ENCODE measurements at places on chromosomes 2 and 18.

DNA sequence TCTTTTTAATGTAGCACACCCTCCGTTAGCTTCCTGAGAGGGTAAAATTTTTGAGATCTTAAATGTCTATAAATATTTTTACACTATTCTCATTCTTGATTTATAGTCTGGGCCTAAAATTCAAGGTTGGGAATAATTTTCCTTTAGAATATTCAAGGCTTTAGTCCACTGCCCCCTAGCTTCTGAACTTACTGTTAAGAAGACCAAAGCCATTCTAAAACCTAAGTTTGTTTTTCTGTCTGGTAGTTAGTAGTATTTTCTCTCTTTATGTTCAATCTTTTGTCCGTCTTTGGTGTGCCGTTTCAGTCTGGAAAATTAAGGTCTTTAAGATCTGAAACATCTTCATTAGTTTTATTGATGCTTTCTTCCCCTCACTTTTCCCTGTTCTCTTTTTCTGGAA lies 14.5 kb downstream of the OSBPL6 start:
- DNase-seq, result no peak

DNA sequence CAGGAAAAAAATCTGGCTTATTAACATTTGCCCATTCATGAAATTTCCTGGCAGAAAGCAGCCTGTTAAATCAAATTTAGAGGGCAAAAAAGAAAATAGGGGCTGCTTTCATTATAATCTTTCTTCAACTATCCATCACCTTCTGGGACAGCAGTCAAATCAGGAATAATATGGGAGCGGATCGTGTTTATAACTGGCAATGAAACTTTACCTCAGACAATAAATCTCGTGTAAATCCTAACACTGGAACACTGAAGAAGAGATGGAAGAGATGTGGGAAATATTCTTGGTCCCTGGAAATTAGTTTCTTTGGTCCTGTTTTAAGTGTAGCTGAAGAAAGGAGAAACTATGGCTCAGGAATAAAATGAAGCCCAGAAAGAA lies 77.5 kb upstream of the SERTAD2 start:
- DNase-seq, result no peak

DNA sequence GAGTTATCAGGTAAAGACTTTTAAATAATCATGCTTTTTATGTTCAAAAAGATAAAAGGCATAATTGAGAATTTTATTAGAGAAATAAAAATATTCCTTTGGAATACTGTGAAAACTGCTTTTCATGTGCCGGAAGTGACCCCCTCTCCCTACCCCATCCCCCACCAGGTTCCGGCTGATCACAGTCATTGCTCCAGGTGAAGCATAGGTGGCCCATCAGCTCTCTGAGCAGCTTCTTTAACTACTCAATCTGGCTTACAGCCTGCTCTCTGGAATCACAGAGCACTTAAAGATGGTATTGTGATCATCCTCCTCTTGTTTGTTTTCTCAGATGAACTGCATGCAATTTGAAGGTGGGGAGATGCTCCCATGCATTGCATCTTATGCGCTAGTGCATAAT lies 257.7 kb downstream of the EN1 start:
- no peak for DNase-seq

GRCh38 chr2:177325554-177325953 lies 61.0 kb upstream of the NFE2L2 start:
- DNase-seq, result no peak

- peak; percentile 40 for DNase-seq
These were observed 25.9 kb upstream of the IMPA2 start for GRCh38 chr18:11955239-11956029.

DNA sequence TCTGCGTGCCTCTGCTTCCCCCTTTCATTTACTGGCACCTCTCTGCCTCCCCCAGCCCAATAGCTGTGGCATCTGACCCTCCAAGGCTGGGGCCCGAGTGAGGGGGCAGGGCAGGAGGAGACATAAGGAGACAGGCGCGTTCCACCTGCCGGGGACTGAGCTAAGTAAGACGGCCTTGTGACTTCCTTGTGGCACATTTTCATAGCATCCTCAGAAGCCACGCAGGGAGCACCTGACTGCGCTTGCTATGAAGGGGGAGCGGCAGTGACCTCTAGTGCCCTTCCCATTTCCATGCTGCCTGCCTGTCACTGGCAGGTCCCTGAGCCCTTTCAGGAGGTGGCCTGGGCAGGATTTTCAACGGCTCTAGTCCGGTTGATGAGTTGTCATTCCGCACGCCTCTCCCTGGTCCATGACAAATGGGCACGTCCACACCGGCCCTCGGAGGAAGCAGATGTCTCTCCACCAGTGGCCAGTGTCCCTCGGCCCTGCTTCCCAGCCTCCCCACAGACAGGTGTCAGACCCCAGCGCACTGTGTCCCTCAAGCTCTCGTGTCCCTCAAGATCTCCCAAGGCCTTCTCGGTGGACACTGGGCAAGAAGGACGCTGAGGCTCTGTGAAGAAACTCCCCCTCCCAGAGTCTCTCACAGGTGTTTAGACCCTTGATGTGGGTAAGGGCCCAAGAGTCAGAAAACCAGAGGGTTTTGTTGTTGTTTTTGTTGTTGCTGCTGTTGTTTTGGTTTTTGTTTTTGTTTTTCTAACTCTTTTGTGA lies 42.7 kb downstream of the CYP26B1 start:
- DNase-seq, result no peak

GRCh38 chr2:203543898-203544328 lies 8.8 kb upstream of the RAPH1 start:
- no peak for DNase-seq

GRCh38 chr2:232170396-232170795 lies 208.2 kb upstream of the ALPP start:
- DNase-seq, result no peak

DNA sequence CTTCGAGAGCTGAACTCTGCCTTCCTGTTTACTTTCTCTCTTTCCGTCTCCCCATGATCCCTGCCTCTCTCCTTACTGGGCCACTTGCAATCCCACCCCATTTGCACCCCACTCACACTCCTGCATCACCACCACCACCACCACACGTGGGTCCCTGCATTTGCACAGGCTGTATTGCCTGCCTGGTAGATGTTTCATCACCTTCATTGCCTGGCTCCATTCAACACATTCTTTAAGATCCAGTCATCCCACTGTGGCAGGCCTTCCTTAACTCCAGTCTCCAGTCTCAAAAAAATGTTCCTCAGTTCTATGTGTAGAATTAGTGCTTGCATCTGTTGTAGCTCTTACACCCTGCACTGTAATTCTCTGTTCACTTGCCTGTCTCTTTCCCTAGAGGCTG lies 13.9 kb downstream of the NOSTRIN start:
- DNase-seq, result no peak

GRCh38 chr2:235044501-235045271 lies 92.9 kb downstream of the SH3BP4 start:
- no peak for DNase-seq

DNA sequence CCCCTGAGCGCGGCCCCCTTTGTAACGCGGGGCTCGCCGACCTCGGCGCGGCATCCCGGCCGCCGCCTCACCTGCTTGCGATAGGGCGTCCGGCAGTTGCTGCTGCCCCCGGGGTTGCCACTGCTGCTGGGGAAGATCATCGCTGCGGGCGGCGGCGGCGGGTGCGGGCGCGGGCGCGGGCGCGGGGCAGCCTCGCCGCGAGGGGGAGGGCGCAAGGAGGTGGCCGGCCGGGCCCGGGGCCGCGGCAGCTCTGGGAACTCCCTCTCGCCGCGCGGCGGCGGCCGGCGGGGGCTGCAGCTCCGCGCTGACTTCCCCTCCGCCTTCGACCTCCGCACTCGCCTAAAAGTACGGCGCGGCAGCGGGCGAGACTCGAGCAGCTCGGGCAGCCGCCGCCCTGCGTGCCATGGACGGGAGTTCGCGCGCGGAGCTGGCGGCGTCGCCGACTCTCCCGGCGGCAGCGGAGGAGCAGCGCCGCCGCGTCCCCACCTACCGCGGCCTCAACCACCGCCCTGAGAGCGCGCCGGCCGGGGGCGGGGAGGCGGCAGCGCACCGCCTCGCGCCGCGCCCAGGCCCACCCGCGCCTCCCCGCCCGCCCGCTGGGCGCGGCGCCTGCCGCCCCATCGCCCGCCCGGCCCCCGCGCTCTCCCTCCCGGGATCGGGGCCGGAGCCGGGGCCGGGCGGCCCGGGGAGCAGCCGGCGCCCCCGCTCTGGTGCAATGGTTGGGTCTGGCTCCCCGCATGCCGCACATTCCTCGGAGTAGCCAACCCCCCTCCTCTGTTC lies 86.0 kb downstream of the RBMS1 start:
- DNase-seq, result peak; percentile 46

DNA sequence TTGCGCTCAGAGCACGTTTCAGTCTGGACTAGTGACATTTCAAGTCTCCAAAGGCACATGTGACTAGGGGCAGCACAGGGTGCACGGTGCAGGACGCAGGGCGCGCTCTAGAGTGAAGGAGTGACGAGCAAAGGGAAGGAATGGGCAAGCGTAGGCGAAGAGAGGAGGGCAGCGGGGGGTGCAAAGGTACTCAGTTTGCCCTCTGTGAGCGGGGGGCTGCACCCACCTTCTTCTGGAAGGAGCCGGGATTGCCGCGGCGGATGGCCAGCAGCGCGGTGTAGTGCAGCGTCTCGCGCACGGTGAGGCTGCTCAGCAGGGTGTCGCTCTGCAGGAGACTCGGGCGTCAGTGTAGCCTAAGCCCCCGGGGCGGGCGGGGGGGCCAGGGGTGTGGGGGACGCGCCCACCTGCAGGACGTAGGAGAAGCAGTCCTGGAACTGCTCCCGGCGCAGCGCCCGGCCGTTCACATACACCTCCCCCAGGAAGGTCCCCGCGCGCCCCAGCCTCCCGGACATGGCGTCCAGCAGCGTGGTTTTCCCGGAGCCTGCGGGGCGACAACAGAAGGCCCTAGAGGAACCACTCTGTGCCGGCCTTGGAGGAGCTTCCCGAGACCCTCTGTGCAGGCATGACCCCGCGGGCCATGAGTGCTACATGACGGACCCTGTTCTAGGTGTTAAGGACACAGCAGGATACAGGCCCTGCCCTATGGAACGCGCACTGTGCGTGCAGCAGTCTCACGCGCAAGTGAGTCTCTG lies 6.9 kb downstream of the ABCG5 start:
- DNase-seq, result no peak

DNA sequence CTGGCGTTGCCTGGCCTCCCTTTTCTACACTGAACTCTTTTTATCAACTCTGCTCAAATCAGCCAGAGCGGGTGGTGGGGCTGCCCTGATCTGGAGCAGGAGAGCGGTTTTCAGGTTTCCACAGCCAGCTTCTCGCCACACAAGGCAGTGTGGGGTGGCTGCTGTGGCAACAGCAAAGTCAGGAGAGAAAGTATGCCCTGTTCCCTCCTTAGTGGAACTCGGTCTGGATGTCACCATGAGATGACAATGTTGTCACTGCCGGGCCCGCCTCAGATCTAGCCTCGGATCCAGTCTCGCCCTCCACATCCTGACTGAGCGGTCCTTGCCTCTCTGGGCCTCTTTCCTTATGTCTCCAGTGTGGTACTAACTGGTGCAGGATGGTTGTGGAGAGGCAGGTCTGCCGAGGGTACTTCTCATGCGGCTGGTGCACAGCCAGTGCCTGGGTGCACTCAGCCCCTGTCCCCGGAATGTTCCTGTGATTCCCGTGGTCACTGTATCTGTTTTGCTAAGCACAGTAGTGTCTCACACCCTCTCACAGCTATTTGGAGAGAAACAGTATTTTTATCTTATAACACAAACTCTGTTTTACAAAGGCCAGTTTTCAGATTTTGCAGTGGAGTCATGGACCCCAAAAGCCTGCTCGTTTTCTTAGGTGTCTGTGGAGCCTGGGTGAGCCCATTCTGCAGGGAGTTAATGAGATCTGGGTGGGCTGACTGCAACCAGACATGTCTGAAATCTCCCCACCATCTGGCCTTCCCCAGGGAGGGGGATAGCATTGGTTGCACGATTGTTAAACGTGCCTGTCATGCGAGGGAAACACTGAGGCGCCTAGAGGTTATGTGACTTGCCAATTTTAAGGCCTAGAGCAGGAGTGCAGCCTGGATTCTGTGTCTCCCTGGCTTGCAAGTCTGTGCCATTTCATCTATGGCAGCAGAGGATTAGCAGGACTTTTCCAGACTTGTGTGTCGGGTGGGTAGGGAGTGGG lies 261.1 kb upstream of the AGAP1 start:
- DNase-seq, result no peak

- no peak for DNase-seq
These were observed 3.9 kb downstream of the IKZF2 start for GRCh38 chr2:213147538-213147937.

- DNase-seq, result no peak
These were observed 4.5 kb upstream of the NPPC start for GRCh38 chr2:231930593-231931281.

DNA sequence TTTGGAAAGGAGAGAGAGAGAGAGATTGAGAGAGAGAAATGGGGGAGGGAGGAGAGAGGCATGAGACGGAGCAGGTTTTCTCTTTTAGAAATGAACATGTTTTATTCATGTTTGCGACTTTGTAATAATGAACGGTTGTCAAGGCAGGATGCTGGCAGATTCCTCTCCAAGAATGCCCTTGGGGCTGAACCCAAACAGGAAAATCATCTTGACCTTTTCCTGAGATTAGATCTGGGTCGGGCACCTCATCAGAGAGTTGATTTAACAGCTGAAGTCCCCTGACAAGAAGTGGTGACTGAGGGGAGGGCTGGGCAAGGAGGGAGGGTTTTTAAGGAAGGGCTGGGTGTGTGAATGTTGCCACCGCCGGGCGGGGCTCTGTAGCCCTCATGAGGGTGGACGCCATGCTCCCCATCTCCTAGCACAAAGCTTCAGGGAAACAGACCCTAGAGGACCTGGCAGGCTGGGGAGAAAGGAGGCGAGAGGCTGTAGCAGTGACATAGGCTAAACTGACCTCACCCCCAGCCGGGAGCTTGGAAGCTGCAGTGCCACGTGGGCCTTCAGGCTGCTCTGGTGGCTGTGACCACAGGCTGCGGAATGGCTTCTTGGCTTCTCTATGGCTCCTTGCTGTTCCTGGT lies 60.0 kb downstream of the LIPG start:
- no peak for DNase-seq

DNA sequence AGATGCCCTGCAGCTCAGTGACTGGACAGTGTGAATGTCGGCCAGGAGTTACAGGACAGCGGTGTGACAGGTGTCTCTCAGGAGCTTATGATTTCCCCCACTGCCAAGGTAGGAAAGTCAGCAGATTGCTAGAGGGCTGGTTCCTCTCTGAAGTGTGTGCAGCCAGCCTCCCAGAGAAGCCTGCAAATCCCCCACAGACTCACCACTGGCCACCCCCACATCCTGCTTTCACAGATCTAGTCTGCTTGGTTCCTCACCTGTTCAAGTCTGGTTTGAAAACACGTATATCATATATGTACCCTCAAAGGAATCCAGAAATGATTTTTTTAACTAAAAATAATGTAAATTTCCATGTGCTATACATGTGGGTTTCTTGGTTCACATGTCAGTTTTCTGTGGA lies 121.1 kb downstream of the LAMA3 start:
- no peak for DNase-seq
